Sciatic nerve (tissue), 2 donors: ENCODE measurements at places on chromosomes 1 and 21. TPM values are rescaled to one million over a fixed set of nuclear protein-coding genes. Genes with fewer than 3 reads are reported as not detected.

DNA sequence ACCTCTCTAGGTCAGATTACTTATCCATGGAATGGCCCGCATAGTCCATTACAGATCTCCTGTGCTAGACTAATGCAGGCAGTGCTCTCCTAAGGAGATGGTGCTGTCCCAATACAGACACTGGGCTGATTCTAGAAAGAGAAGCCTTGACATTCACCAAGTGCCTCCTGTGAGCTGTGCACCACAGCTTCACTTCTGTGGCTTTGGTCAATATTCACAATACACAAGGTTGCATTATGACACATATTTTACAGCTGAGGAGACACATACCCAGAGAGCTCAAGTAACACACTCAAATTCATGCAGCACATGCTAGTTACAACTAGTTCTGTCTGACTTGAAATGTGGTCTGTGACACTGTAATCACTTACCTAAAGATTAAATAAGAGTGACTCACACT is 59.4 kb upstream of the LRRC8B start:
- no peak for DNase-seq

DNA sequence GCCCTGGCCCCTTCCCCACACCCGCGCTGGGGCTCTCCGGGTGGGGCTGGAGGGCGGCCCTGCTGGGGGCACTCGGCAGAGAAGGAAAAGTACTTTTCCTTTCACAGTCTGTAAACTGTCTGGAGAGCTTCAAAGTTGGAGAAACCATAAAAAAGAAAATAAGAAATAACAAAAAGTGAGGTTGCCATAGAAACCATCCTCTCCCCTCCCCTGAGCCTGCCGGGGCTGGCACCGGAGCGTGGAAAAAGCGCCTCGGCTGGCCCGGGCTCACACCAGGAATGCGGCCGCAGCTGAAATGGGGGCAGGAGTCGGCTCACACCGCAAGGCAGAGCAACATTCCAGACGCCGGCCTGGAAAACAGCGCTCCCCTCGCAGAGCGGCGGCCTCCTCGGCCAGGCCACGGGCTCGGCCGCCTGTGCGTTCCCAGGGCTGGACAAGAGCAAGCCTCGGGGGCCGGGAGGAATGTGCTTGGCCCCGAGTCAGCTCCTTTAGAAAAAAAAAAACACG is 69.2 kb downstream of the MORN1 start:
- peak; percentile 88 for DNase-seq

DNA sequence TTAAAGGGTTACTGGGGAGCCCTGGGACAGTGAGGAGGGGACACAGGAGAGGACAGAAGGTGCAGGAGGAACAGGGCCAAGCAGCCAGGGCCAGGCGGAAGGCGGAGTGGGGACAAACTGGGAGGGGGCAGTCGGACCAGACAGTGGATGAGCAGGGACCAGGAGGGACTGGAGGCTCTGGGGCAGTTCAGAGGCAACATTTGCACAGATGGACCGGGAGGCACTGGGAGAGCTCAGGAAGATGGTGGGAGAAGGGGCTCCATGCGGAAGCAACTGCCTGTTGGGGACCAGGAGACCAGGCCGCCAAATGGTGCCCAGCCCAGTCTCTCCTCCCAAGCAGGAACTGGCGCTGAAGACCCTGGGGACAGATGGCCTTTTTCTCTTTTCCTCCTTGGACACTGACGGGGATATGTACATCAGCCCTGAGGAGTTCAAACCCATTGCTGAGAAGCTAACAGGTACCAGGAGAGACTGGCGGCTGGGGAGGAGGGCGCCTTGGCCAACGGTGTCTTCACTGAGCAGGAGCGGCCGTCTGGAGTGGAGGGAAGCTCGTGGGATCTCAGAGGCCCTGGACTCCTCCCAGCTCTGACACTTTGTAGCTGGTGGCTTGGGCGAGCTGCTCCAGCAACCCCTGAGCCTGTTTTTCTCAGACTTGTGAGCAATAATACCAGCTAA is 847 bp downstream of the SELENON start:
- DNase-seq, result peak; percentile 59

PBX1 gene
- 72.9 TPM for total RNA-seq

DNA sequence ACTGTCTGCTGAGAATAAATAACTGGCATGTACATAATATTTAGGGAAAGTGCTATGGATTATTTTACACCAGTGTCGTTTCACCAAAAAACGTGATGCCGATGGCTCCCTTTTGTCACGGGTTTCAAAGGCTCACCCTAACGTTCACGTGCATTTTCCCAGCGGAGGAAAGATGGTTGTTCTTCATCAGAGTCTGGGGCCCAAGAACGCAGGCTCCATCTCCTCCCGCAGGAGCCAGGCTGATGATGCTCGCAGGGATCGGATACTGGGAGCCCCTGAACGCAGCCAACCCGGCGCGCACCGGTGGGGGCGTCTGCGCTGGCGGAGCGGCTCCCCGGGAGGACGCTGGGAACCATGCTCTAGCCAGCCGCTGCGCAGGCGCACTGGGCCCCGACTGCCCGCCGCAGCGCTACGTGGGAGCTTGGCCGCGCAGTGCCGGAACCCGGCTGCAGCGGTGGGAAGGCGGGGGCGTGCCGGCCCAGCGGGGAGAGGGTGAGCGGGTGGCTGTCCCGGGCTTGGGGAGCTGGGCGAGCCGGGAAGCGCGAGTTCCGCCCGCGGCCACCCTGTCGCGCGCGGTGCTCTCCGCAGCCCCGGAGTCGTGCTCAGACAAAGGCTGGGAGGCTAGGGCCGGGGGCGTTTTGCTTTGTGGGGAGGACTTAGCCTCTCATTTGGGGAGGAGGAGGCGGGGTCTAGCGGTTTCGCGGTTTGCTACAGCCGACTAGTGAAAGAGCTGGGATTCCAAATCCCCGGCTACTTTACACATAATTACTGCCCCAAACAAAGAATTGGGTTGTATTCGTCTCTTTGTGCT is at the start of gene ZFP69B:
TSS of gene ZFP69B (plus strand) at position 793 of the 811 bp plus-strand sequence. CDS start 486 bp downstream, outside the sequence.
- peak; percentile 93 for DNase-seq

- no peak for DNase-seq
Measured at GRCh38 chr1:64581135-64581842, 111.4 kb downstream of the CACHD1 start.

PTCH2 gene
- total RNA-seq, result 31.2 TPM
